Mesangial cell (primary cell): ENCODE measurements at places on chromosomes 16 and 17. TPM values are rescaled to one million over a fixed set of nuclear protein-coding genes. Genes with fewer than 3 reads are reported as not detected.

Gene OTOP2
- not detected in 2 replicates for total RNA-seq

Gene TRIM47
- total RNA-seq, result 32.8 and 41.4 TPM in 2 replicates

Gene SLC6A2
- not detected in 2 replicates for total RNA-seq

Gene NACA2
- total RNA-seq, result not detected in 2 replicates

Gene CDH3
- 6.4 and 24.0 TPM in 2 replicates for total RNA-seq

Gene SLC12A3
- total RNA-seq, result not detected in 2 replicates

Gene TRIM72
- total RNA-seq, result not detected in 2 replicates

Gene SOX8
- 0.51 TPM in 1 of 2 replicates, not detected in the other for total RNA-seq

Gene CRYBA1
- total RNA-seq, result not detected in 2 replicates

Gene KRTAP4-9
- not detected in 2 replicates for total RNA-seq

Gene CLEC3A
- not detected in 2 replicates for total RNA-seq

Gene MRC2
- 150 and 382 TPM in 2 replicates for total RNA-seq

Gene MYH2
- total RNA-seq, result under 0.01 TPM in 1 of 2 replicates, not detected in the other

Gene TMC5
- not detected in 2 replicates for total RNA-seq

Gene PIRT
- total RNA-seq, result not detected in 2 replicates

Gene AOC3
- total RNA-seq, result 0.38 TPM in 1 of 2 replicates, not detected in the other

Gene SLC5A11
- total RNA-seq, result not detected in 2 replicates

Gene PRM1
- total RNA-seq, result not detected in 2 replicates

Gene ITGB3
- total RNA-seq, result 148 and 185 TPM in 2 replicates

Gene LPO
- total RNA-seq, result not detected in 2 replicates

Gene HYDIN
- total RNA-seq, result 0.33 and 1.0 TPM in 2 replicates

Gene DHX40
- total RNA-seq, result 17.4 and 25.1 TPM in 2 replicates

Gene FBXL16
- under 0.01 and 1.4 TPM in 2 replicates for total RNA-seq

Gene TMIGD1
- total RNA-seq, result not detected in 2 replicates

Gene SEPTIN12
- not detected in 2 replicates for total RNA-seq

Gene CNTD1
- not detected in 2 replicates for total RNA-seq

Gene ARL5C
- not detected in 2 replicates for total RNA-seq

Gene EVPLL
- not detected in 2 replicates for total RNA-seq

Gene THRA
- total RNA-seq, result 9.5 and 27.9 TPM in 2 replicates

Gene CASKIN2
- 12.5 and 26.1 TPM in 2 replicates for total RNA-seq

Gene NGFR
- 0.13 and 0.16 TPM in 2 replicates for total RNA-seq

Gene RUNDC3A
- 2.3 TPM in 1 of 2 replicates, not detected in the other for total RNA-seq

Gene CDH1
- total RNA-seq, result 2.3 and 23.3 TPM in 2 replicates

Gene DDX5
- total RNA-seq, result 230 and 316 TPM in 2 replicates

Gene GNAO1
- under 0.01 and 0.33 TPM in 2 replicates for total RNA-seq

Gene WNT9B
- 9.8 TPM in 1 of 2 replicates, not detected in the other for total RNA-seq
